ENCODE measurements at places on chromosomes 4 and X. TPM values are rescaled to one million over a fixed set of nuclear protein-coding genes. Genes with fewer than 3 reads are reported as not detected.

Gene ARSD
- 69.7 TPM for total RNA-seq

Gene SLC9B2
- 22.6 TPM for total RNA-seq

Gene NAP1L2
- 2.4 TPM for total RNA-seq

Gene ADGRG4
- total RNA-seq = under 0.01 TPM

Gene FGFR3
- 0.54 TPM for total RNA-seq

Gene PUDP
- total RNA-seq = 3.2 TPM

Gene PCDH7
- under 0.01 TPM for total RNA-seq

Gene SOD3
- not detected for total RNA-seq

Gene CCSER1
- total RNA-seq = 15.3 TPM

Gene PCDH18
- total RNA-seq = under 0.01 TPM

Gene STARD8
- 8.9 TPM for total RNA-seq

Gene TSPAN6
- 1.1 TPM for total RNA-seq

Gene MTNR1A
- total RNA-seq = not detected

Gene CYBB
- total RNA-seq = 2.7 TPM

Gene OCRL
- total RNA-seq = 7.5 TPM

Gene CT45A1
- total RNA-seq = not detected

Gene XG
- total RNA-seq = under 0.01 TPM

Gene STOX2
- total RNA-seq = 0.81 TPM

Gene CAPN6
- under 0.01 TPM for total RNA-seq

Gene HMGB3
- 5.7 TPM for total RNA-seq

Gene GAGE1
- not detected for total RNA-seq

Gene ARHGAP24
- total RNA-seq = 0.27 TPM

Gene FRG2
- not detected for total RNA-seq

Gene ADH1B
- total RNA-seq = under 0.01 TPM
